ENCODE measurements at places on chromosomes 13 and 19.

DNA sequence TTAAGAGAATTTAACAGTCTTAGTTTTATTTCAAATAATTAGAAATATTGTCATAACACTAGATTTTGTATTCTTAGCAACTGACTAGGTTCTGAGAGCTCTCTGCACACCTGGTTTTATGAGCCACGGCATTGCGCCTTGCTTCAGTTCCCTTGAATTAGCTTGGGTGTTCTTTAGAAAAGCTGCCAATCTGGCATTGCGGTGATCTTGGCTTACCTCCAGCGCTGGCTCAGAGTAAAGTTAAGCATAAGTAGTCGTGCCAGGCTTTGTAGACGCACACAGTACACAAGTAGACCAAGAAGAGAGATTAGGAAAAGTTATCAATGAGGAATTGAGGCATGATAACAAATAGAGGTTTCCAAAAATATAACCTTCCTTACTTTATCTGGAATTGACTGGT, 45.7 kb downstream of the TPP2 start:
- DNase-seq: no peak

GRCh38 chr13:87453244-87453643, 217.9 kb upstream of the SLITRK5 start:
- DNase-seq: no peak

- DNase-seq: no peak
Observed at GRCh38 chr19:3768015-3768747, 3.8 kb downstream of the RAX2 start.

DNA sequence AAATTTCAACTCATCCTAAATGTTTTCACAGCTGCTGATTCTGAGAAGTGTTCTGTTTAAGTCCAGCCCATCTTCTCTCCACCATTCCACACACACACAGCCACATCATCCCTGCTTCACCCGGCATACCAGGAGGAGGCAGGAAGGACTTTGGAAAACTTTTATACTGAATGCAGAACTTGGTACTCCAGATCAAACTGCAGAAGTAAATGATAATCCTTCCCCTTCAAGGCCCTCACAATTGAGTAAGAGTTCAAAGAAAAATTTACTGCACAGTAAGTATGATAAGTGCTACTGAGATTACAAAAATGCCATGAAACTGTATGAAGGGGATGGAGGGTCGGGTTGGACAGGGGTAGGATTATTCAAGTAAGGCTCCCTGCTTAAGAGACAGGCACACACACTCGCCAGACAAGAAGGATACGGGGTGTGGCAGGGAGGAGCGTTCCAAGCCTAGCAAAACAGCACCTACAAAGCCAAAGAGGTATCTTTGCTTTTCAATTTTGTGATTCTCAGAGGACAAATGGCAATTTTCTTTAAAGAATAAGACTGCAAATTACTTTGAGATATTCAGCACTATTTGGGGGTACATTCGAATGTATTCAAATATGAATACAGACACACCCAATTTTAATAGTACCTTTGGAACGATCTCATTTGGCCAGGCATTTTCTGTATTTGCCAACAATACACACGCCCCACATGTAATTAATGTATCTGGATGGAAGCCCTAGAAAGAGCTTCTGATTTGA, 2.5 kb downstream of the USP12 start:
- no peak for DNase-seq

GRCh38 chr19:10758978-10759377, 41.1 kb downstream of the DNM2 start:
- no peak for DNase-seq

DNA sequence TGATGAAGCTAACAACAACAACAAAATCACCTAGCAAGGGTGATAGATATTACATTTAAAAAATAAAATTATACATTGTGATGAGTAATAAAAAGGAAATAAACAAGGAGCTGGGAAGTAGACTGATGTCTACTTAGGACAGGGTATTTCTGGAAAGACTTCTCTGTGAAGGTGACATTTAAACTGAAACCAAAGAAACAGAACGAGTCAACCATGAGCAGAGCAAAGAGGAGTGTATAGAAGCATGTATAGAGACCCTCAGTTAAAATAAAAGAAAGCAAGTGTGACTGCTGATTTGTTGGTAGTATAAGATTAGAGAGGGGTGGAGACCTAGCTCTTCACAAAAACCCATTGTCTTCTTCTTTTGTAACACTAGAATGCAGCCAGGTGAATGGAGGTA, 53.0 kb upstream of the TDRD3 start:
- DNase-seq: no peak

GRCh38 chr13:32751340-32751739, 165.1 kb downstream of the PDS5B start:
- no peak for DNase-seq

DNA sequence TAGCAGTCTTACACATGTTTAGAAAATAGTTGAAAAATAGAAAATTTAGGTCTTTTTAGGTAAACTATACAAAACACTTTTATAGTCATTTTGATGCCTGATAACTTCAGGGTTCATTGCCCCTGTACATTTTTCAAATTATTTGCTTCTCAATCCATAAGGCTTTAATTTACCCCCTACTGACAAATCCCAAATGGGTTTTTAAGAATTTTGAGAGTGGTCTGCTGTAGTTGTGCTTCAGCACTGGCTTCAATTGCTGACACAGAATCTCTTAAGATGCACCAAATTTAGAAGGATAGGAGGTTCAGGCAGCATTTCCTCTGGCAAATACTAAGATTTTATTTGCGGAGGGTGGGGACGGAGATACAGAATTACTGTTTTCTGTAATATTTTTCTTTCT, 89.4 kb downstream of the PCCA start:
- no peak for DNase-seq

- no peak for DNase-seq
Observed at GRCh38 chr13:109834973-109835720, 48.8 kb upstream of the IRS2 start.

DNA sequence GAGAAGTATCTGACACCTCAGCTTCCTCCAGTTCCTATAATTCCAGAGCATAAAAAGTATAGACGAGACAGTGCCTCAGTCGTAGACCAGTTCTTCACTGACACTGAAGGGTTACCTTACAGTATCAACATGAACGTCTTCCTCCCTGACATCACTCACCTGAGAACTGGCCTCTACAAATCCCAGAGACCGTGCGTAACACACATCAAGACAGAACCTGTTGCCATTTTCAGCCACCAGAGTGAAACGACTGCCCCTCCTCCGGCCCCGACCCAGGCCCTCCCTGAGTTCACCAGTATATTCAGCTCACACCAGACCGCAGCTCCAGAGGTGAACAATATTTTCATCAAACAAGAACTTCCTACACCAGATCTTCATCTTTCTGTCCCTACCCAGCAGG, 3.1 kb downstream of the KLF5 start:
- DNase-seq: no peak

GRCh38 chr13:40120288-40120687, 464.8 kb downstream of the COG6 start:
- DNase-seq: no peak

GRCh38 chr19:48845384-48845783, 9.1 kb upstream of the HSD17B14 start:
- no peak for DNase-seq

GRCh38 chr19:45501730-45502014, 3.4 kb downstream of the PPM1N start:
- no peak for DNase-seq

DNA sequence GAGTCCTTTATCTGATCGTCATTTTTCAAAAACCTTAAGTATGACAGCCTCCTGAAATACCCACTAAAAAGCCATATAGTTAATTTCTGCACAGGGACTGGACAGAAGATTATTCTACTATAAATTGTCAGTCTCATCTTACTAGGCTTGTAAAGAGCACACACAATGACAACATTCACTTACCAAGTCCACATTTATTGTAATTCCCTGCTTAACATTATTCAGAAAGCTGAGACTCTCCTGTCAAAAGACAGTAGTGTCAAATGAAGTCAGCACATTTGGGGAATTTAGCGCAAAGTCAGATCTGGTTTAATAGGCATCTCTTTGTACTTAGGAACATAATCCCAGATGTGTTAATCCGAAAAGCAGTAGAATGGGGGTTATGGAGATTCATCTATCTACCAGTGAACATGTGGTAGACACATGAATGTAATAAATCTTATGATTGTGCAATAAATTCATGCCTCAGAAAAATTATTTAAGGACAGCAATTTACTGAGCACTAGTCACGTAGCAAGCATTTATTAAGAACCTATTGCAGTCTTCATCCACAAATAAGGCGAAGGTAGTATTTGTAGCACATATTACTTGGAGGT, 224.6 kb upstream of the GPC6 start:
- DNase-seq: no peak

DNA sequence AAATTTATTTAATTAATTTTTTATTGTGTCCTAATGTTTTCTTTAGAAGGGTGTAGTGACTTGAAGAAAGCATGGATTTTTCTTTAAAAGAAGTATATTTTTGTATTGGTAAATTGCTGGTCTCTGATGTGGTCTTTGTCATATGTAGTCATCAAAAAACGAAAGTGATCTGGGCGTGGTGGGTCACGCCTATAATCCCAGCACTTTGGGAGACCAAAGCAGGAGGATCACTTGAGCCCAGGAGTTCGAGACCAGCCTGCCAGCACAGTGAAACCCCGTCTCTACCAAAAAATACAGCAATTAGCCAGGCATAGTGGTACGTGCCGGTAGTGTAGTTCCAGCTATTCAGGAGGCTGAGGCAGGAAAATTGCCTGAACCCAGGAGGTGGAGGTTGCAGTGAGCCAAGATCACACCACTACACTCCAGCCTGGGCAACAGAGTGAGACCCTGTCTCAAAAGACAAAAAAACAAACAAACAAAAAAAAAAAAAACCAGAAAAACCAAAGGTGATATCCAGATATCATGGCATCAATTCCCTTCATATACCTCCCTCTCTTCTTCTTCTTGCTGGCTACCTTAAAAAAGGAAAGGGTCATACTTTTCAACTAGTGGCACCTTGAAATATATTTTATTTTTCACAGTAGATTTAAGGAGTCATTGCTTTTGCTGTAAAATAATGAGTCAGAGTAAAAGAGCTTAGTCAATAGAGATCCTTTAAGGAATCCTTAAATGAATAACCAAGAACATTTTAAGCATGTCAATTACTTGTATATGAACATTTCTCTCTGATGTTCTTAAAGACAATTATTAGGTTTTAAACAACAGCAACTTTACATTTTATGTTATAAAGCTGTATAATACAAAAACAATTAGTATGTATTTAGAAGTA, 19.9 kb downstream of the KCTD4 start:
- DNase-seq: no peak

- no peak for DNase-seq
Observed at GRCh38 chr13:63643543-63643942, 2227.9 kb upstream of the PCDH20 start.

DNA sequence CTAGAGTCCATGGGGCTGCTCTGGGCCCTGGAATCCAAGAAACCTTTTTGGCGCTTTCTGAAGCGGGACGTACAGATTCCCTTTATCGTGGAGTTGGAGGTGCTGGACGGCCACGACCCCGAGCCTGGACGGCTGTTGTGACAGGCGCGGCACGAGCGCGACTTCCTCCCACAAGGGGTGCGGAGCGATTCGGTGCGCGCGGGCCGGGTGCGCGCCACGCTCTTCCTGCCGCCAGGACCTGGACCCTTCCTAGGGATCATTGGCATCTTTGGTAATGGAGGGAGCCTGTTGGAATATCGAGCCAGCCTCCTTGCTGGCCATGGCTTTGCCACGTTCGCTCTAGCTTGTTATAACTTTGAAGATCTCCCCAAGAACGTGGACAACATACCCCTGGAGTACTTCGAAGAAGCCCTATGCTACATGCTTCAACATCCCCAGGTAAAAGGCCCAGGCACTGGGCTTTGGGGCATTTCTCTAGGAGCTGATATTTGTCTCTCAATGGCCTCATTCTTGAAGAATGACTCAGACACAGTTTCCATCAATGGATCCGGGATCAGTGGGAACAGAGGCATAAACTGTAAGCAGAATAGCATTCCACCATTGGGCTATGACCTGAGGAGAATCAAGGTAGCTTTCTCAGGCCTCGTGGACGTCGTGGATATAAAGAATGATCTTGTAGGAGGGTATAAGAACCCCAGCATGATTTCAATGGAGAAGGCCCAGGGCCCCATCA, 3.5 kb upstream of the ZFP82 start:
- no peak for DNase-seq

GRCh38 chr19:19997656-19998268, 41.5 kb downstream of the ZNF682 start:
- peak; percentile 8 for DNase-seq

- DNase-seq: peak; percentile 88
Observed at GRCh38 chr19:58097781-58098681, at the start of gene ZSCAN18. ZSCAN18 (minus strand) TSS chr19:58098231; CDS start chr19:58090267, 7,964 bp downstream.

DNA sequence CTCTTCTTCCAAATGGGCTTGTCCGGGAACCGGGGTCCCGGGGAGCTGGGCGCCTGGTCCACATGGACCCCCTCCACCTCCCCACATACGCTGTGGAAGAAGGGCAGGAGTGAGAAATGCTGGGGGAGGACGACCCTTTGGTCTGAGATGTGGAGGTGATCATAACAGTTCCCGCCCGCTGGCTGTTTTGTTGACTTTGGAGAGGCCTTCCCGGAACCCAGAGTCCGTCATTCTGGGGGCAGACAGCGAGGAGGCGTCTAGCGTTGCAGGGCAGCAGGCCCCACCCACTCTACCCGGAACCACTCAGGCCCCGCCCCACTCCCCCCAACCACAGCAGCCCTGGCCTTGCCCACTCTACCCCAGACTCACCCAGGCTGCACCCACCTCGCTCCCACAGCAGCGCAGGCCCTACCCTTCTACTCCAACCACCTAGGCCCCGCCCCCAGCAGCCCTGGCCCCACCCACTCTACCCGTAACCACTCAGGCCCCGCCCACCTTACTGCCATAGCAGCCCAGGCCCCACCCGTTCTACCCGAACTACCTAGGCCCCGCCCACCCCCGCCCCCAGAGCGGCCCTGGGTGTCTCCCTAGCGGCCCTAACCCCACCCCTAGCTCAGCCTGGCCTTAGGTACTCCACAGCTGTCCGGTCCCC, 7.1 kb downstream of the GPR108 start:
- peak; percentile 16 for DNase-seq

DNA sequence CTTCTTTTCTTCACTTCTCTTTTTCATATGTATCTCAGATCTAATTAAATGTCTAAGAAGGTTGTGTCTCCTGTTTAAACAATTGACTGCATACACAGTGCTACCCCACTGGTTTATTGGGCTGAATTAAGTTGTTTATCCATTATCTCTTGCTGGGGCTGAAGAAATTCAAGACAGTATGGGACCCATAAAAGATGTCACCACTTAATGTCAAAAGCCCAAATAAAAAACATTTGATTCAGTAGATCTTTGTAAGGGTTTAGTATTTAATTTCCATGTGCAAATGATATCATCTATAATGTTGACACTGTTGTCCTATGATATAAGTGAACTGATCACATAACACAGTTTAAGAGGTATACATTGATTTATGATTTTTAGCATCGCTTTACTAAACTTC, 1431.9 kb upstream of the PCDH20 start:
- no peak for DNase-seq

- DNase-seq: peak; percentile 26
Observed at GRCh38 chr19:34639491-34640085, 37.4 kb downstream of the SCGB2B2 start.

Data from stimulated activated CD4-positive, alpha-beta T cell treated with anti-CD3 and anti-CD28 coated beads, Interleukin-1b, Interleukin-23, amount 100 ng/mL, for 1 hour (primary cell).